GM12891 (cell line): ENCODE measurements at places on chromosomes 13 and 19.

DNA sequence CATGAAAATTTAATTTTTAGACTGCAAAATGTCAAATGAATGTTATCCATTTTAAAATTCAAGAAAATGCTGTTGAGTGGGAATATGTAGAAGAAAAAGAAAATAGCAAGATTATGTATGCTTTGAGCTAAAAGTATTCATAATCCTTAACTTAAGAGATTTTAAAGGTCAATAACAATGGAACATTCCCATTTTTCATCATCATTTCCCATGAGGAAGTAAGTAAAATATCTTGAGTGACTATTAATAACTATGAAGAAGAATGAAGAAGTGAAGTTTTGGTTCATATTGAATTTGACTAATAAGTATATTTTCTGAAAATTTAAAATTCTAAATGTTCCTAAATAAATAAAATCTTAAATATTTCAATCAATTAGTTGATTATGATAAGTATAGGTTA, 273.4 kb downstream of the DACH1 start:
- DNase-seq: no peak

DNA sequence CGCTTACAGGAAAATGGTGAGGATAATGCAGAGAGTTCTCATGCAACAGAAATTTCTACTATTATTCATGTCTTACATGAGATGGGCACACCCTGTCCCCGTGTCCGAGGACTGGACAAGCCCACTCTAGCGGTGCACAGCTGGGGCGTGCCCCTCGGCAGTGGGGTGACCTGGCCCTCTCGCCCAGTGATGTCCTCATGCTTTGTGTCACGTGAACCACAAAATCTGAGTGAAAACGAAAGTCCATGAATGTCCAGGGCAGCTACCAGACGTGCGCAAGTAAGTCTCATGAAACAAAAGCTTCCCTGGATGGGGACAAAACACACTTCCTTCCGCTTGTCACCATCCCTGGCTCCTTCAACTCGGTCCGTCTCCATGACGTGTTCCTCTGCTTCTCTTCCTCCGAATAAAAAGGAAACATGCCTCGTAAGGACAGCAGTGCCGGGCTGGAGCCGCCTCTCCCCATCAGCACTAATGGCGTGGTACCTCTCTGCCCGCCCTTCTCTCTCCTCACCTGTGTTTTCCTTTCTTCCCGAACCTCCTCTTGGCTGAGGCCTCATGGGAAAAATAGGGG, 45.6 kb downstream of the ANKRD10 start:
- DNase-seq: no peak

DNA sequence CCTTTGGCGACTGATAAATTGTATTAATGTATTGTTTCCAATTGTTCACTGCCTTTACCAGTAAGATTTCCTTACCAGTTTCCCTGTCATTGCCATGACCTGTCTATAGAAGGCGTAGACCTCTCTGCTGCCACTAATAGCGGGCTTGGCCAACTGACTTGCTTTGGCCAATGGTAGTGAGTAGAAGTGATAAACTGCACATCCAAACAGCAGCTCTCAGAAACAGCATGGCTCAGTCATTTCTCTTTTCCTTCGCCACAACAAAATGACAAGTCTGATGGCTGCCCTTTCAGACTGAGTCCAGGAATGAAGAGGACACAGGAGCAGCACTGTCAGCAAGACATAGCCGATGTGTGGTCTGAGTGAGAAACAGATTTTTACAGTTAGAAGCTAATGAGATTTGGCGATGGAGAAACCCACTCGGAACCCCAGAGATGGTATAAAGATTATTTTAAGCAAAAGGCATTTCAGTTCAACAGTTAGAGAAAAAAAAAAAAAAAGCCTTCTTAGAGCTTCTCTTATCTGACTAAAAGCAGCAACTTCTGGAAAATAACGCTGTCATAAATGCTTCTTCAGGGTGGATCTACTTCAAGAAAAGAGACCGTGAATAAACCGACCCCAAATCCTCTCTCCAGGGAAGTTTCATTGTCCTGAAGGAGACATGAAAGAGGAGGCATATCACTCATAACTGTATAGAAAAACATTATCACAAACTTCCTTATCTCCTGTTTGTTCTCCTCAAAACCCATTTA, 42.0 kb upstream of the TM9SF2 start:
- DNase-seq: no peak

DNA sequence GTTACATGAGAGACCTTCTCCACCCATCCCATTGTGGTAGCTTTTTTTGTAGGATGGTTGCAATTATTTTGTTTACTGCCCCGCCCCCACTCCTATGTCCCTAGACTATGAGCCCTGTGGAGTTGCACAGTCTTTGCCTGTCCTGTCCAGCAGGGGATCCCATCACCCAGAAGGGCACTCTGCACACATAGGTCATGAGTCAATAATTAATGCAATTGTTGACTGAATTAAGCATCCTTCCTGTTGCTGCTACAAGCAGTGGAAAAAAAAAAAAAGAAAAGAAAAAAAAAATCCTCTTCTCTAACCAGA, 14.2 kb downstream of the C19orf81 start:
- no peak for DNase-seq

- DNase-seq: no peak
Observed at GRCh38 chr13:81639984-81640582, 1299.2 kb upstream of the SPRY2 start.

GRCh38 chr13:67001363-67001762, 228.8 kb downstream of the PCDH9 start:
- no peak for DNase-seq

GRCh38 chr13:43528992-43529391, 257.8 kb downstream of the ENOX1 start:
- no peak for DNase-seq

DNA sequence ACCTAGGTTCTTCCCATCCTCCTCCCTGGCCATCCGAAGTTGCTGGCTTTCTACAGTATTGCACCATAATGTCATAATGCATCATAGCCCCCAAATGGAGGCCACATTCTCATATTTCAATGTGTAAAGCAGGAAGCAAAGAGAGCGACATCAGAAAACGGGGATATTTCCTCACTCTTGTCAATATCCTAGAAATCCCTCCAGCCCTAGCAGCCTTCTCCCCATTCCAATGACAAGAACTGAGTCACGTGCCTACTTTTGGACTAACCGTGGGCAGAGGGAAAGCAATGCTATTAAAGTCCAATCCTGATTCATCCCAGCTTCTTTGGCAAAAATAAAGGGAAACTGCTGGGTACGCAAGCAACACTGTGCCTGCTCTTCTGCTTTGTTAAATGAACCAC, 4.3 kb upstream of the RAP2A start:
- DNase-seq: no peak

- no peak for DNase-seq
Observed at GRCh38 chr19:22422211-22422610, at the start of gene ZNF98. TSS of gene ZNF98 (minus strand) at chr19:22422346. CDS start at chr19:22422224, 122 bp downstream.

DNA sequence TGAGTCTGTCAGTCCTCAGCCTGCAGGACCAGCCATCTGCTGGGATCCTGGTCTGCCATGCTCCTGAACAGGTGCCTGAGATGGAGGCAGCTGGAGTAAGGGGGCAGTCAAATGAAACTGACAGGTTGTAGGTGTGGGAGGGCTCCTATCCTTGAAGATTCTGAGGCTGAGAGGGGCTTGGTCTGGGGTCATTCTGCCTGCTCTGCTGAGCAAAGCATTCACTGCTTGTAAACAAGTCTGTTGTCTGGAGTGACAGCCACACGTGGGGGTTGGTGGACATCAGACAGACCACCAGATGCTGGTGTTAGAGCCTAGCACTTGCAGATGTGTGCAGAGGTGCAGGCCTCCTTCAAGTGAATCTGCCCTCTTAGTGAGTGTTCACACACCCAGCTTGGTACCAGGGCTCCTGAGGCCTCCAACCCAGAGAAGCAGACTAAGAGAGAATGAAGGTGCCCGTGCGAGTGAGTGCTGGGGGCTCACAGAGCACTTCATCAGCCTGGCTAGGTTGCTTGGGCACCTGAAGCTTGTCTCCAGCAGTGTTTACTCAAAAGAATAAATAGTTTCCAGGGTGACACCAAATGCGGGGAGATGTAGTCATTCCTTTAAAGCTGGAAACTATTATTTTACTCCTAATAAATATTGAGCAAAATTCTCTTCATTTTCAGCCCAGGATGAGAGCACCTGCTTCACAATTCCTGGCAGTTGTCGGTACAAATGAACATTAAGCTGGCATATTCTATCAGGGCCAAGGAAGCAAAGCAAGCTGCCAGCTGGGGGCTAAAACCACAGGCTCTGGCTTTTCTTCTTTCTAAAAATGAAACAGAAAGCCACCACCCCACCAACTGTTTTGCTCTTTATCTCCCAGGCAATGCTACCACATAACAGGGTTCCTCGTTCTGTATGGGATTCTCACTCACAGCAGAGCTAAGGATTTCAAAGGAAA, 82.3 kb downstream of the RNASEH2B start:
- peak; percentile 26 for DNase-seq

DNA sequence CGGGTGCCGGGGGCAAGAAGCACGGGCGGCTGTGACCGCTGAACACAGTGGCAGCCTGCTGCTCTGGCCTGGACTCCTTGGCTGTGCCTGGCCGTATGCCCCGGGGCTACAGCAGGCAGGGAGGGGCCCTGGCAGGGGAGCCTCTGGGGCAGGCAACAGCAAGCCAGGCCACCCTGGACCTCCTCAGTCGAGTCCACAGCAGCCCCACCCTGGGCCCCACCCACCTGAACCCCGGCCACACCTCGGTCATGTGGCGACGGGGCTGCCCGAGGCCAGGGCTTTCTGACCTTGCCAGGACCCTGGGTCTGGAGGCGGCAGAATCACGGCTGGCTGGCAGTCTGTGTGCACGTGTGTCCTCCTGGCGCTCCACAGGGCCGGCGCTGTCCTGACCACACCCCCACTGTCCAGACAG, 8.7 kb downstream of the CILP2 start:
- DNase-seq: no peak

GRCh38 chr19:42109896-42110295, 22.4 kb downstream of the POU2F2 start:
- no peak for DNase-seq

- DNase-seq: no peak
Observed at GRCh38 chr19:27780367-27781075, 1432.4 kb downstream of the UQCRFS1 start.

DNA sequence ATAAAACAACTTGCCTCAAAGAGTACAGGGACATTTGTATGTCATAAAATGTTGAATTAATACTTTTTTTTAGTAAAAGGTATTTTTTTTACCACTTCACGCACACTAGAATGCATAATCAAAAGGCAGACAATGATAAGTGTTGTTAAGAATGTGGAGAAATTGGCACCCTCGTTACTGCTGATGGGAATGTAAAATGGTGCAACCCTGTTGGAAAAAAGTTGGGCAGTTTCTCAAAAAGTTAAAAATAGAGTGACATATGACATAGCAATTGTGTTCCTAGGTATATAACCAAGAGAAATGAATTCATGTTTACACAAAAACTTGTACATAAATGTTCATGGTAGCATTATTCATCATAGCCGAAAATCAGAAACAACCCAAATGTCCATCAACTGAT, 109.5 kb downstream of the PIBF1 start:
- DNase-seq: no peak

GRCh38 chr13:33910255-33910654, 92.3 kb downstream of the RFC3 start:
- no peak for DNase-seq

- DNase-seq: no peak
Observed at GRCh38 chr13:65932013-65932412, 1298.1 kb downstream of the PCDH9 start.

DNA sequence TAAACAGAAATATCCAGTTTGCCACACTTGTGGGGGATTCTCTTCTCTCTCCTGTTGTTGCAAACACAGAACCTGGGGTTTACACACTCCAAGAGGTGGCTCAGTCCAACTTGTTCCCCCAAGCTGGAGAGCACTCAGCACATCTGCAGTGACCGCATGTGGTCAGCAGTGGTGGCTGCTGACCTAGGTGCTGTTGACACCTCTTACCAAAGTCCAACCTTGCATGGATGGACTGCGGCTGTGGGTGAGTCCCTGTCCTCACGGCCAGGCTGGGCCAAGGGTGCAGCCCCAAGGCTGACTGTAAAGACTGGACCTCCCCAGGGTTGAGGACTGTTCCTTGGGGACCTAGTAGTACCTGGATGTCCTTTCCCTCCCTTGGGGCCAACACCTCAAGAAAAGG, 6.1 kb downstream of the LRFN3 start:
- DNase-seq: no peak

DNA sequence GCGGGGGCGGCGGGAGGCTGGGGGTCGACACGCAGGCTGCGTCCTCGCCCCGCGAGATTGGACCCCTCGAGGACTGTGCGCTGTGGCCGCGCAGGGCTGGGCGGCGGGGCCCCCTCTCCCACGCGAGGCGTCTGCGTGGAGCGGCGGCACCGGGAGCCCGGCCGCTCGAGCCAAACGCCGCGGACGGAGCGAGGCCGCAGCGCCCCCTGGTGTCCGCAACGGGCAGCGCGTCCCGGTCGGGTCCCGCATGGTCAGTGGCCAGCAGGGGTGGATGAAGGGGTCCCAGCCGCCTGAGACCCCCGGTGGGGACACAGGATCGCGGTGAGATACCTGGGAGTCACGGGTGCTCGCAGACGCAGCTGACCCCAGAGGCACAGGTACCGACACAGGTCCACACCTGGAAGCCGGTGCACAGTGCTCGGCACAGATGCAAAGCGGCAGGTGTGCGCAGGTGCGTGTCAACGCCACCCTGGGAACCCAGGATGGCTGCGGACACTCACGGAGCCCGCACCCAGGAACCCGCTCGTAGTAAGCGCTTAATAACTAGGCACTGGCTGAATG, 2.1 kb upstream of the CIRBP start:
- DNase-seq: no peak

DNA sequence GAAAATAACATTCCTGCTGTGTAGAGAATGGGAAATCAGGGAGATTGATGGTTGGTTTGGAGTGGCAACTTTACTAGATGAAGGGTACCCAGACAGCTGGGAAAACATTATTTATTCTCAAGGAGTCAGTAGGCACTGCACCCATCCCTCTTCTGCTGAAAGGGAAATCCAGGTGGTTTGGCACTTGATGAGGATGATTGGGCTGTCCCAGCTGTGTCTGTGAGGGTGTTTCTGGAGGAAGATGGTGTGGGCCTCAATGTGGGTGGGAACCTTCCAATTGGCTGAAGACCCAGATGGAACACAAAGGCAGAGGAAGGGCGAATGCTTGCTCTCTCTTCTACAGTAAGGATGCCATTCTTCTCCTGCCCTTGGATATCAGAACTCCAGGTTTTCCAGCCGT, 10.4 kb upstream of the SACS start:
- no peak for DNase-seq

DNA sequence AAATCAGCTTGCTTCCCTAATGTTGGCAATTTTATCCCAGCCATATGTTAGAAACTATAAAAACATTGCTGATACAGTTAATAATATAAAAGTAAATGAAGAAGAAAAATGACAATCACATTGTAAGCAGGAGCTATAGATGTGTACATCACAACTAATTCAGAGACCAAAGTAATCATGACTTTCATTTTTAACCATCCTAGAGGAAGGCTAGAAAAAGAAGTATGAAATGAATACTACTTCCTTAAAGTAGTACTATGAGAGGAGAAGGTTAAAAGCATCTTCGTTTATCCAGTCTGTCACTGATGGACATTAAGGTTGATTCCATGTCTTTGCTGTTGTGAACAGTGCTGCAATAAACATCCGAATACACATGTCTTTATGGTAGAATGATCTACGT, 135.5 kb downstream of the IRS2 start:
- no peak for DNase-seq
